Left renal cortex interstitium (tissue), 4 donors: ENCODE measurements at places on chromosomes 1 and 21. TPM values are rescaled to one million over a fixed set of nuclear protein-coding genes. Genes with fewer than 3 reads are reported as not detected.

DNA sequence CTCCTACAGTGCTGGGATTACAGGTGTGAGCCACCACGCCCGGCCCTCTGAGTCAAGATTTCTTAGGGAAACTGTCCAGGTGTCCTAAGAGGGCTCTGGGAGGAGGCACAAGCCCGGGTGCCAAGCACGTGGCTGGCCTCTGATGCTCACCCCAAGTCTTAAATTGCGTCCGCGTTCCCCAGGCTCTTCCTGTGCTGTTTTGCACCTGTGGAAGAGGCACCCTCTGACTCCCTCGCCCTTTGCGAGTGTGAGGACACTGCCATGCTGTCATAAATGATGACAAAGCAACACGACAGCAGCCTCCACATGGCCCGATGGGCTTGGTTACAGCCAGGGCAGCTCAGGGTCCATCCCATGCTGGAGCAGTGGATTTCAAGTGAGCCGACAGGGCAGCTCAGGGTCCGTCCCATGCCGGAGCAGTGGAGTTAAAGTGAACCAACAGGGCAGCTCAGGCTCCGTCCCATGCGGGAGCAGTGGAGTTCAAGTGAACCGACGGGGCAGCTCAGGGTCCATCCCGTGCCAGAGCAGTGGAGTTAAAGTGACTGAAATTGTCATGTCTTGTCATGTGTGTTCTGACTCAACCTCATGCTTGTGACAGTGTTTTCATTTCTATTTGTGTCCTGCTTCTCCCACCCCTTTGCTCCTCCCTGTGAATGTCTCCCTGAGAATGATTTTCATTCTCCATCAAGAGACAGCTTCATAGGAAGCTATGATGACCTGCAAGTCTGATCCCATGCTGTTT is 33.9 kb downstream of the PCNT start:
- no peak for DNase-seq

DNA sequence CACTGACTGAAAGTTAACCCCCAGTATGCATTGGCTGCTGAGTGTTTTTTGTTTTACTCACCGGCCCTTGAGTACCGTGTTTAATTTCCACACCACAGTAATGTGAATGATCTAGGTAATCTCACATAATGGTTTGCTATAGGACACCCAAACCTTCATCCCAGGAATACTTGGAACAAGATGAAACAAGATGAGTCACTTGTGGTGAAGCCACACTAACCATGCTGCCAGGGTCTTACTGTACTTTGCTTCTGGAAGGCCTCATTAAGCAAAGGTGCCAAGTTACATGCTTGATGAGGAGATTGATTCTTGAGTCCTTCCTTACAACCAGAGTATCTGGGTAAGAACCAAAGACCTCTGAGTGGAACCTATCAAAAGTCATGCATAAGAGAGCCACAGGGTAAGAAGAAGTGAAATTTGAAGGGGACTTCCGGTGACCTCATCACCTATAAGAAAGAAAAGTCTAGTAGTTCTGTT is 163.3 kb downstream of the NRIP1 start:
- DNase-seq: no peak

DNA sequence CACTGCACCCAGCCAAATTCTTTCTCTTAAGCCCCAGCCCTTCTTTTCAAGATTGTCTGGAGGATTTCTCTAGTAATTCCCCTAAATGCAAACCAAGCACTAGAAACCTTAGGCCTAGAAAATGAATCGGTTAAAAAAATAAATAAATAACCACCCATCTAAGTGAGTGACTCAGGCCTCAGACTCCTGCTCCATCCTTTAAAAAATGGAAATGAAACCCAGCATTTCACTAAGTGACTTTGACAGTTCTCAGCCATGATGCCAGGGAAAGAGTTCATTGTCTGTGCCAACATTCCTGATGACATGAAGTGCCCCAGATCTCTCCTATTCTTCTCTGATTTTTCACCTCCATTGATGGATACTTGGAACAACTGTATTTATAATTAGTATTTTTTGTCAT is 415.2 kb upstream of the DAB1 start:
- no peak for DNase-seq

DNA sequence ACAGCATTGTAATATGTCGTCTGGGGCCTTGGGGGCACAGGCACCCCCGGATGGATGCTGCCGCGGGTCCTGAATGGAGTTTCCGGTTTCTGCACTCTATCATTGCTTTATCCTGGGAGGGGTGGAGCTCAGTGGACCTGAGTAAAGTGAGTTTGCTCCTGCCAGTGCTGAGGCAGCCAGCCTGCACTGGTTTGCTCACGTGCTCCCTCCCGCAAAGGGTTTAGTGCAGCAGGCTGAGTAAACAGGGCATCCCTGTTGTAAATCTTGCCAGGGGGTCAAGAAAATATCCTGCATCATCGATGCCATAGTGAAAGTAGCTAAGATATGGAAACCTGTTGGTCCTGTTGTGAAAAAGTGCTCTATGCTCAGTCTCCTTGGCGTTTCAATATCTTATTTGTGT is 85.6 kb upstream of the BRINP3 start:
- DNase-seq: no peak

DNA sequence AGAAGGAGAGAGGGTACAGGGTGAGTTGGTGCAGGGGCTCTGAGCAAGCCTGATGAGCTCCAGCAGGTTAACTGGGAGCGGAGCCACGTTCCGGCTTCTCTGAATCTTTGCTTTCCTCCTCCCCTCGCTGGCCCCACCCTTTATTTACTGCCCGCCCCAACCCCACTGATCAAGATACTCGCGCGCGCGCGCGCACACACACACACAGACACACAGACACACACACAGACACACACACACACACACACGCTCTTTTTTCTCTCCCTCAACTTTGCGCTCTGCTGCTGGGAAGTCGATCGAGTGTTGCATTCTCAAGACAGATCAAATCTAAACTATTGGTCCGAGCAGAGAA is at the start of gene GRIK1:
Gene GRIK1 (minus strand): TSS at position 73 of the 352 bp plus-strand sequence.
- DNase-seq: no peak

GRCh38 chr1:247373721-247374141 is 42.1 kb upstream of the ZNF496 start:
- DNase-seq: no peak

- no peak for DNase-seq
Measured at GRCh38 chr1:86862920-86863319, 51.0 kb downstream of the SELENOF start.

- no peak for DNase-seq
Measured at GRCh38 chr1:150061632-150062101, 5.9 kb upstream of the VPS45 start.

- no peak for DNase-seq
Measured at GRCh38 chr1:116574581-116575291, 3.9 kb upstream of the CD58 start.

GRCh38 chr1:160451119-160451858 is 50.9 kb downstream of the VANGL2 start:
- DNase-seq: no peak

- no peak for DNase-seq
Measured at GRCh38 chr1:107122225-107122624, 18.6 kb upstream of the NTNG1 start.

DNA sequence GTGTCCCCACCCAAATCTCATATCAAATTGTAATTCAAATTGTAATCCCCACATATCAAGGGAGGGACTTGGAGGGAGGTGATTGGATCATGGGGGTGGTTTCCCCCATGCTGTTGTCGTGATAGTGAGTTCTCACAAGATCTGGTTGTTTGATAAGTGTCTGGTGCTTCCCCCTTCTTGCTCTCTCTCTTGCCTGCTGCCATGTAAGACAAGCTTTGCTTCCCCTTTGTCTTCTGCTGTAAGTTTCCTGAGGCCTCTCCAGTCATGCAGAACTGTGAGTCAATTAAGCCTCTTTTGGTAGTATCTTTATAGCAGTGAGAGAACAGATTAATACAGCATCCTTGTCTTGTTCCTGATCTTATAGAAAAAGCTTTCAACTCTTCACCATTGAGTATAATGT is 6.5 kb upstream of the LRRC39 start:
- no peak for DNase-seq

DNA sequence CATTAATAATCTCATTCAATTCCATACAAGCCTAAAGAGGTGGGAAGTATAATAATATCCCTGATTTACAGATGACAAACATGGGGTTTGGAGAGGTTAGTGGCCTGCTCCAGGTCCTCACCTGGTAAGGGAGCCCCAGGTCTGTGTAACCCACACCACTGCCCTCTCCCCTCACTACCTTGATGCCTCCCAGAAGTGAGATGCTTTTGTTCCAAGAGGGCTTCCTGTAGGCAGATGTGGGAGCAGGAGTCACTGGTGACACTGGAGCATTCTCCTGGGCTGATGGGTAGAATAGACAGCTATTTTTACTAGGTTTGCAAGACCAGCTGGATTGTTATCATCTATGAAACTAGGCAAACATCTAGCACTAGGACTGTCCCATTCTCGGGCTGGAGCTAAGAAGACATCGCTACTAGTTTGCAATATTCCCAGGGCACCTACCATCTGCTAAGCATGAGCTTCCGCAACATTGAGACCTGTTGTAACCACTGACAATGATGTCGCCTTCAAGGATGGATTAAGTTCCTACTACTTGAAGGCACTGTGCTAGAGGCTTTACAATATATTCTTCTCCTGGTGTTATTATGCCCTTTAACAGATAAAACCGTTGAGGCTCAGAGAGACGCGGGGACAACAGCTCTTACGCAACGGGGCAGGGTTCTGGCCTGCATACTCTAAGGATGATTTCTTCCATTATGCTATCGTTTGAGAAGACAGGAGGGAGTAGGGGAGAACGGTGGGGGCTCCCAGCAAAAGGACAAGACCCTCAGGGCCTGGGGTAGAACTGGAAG is 35.0 kb downstream of the BATF3 start:
- DNase-seq: no peak

GRCh38 chr1:95255826-95256225 is 21.8 kb downstream of the RWDD3 start:
- no peak for DNase-seq

- no peak for DNase-seq
Measured at GRCh38 chr1:46039571-46040052, 92.8 kb downstream of the PIK3R3 start.

DNA sequence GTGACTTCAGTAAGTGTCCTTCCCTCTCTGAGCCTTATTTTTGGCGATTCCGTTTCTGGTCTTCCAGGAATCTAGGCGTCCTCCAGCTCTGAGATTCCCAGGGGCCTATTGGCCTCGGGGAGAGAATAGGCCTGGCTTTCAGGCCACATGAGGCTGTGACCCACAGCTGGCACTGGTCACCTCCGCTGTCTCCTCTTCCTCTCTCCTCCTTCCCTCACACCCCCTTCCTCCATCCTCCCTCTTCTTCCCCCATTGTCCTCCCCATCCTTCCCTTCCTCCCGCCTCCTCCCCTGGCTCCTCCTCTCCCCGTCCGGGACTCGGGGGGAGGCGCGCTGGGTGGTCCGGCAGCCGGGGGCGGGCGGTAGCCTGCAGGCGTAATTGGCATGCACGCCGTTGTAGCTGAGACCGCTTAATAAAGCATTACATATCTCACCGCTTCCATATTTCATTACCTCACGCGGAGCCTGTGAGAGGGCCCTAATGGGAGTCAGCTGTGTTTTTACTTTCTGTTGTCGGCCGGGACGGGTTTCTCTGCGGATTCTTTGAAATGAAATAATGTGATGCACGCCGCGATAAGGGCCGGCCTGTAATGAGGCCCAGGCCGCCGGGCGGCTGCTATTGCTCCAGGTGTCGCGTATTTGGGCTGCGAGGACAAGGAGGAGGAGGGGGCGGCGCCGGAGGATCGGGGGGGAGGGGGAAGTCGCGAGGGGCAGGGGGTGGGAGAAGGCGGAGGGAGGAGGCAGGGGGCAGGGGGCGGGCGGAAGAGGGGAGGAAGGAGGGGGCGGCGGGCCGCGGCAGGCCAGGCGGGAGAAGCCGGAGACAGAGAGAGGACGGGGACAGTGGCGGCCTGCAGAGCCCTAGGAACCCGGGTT is 95.3 kb downstream of the FOXD2 start:
- DNase-seq: peak; percentile 81

GRCh38 chr1:46549697-46550681 is 1.5 kb downstream of the KNCN start:
- DNase-seq: no peak

DNA sequence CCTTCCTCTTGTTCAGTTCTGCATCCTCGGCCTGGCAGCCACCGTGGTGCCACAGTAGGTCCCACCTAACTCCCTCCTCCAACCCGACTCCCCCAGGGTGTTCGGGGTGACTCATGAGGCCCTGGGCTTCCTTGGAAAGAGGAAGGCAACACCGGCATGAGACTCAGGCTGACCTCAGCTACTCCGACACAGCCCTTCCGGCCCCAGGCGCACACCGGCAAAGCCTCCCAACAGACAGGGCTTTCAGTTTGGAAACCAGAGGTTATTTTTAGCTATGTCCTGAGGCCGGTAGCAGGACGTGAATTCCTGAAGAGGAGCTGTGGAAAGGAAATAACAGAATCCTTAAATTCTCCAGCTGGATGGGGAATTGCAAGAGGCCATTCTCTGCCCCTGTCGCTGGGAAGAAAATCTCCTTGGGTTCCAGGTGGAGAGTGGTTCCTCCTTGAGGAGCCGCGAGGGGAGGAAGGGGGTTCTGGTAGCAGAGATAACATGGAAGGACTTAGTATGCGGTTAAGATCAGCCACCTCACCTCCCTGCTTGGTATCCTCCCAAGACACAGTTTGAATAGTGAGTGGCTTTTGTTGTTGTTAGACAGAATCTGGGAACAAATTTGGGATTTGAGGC is 24.4 kb downstream of the PLXNA2 start:
- DNase-seq: no peak

DNA sequence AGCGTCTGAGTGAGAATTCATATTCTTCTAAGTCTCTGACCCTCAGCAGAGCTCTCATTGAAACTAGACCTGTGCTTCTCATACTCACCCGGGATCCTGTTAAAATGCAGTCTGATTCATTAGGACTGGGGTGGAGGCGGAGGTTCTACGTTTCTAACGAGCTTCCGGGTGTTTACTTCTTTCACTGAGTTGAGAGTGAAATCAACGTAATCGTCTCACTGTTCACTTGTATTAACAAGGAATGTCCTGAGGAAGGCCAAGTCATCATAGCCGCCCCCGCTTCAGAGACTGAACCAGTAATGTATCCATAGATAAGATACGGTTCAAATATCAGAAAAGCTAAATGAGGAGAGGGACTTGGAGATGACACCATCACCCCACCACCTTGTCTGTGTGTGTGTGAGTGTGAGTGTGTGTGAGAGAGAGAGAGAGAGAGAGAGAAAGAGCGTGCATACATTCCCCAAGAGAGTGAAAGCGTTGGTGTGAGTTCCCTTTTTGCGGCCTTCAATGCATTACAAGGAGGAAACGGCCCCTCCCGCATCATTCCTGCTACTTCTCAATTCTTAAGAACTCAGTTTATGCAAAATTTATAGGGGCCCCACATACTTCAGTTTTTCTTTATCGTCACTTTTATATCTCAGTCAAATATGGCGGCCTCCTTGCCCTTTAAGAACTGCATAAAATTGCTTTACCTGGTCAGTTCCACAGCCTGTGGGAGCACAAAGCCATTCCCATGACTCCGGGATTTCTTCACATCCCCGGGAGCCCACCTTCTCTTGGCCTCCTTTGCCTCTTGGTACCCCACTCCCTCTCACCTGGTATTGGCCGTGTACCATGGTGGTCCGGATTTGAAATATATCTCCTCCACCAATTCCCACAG is 19.8 kb downstream of the KMO start:
- DNase-seq: no peak

Gene TTC24
- polyA plus RNA-seq: 2.3 TPM

Gene LIPI
- polyA plus RNA-seq: 0.69 TPM

Gene FAM131C
- polyA plus RNA-seq: 2.7 TPM

Gene MEGF6
- 14.6 TPM for polyA plus RNA-seq

Gene UBL4B
- polyA plus RNA-seq: not detected

Gene TDRD5
- polyA plus RNA-seq: 2.6 TPM

Gene SLAMF6
- polyA plus RNA-seq: 0.13 TPM

Gene ANKRD13C
- polyA plus RNA-seq: 30.0 TPM

Gene MTF1
- 9.5 TPM for polyA plus RNA-seq

Gene SPRR3
- not detected for polyA plus RNA-seq
